ENCODE measurements at places on chromosomes 12 and 14. TPM values are rescaled to one million over a fixed set of nuclear protein-coding genes. Genes with fewer than 3 reads are reported as not detected.

DNA sequence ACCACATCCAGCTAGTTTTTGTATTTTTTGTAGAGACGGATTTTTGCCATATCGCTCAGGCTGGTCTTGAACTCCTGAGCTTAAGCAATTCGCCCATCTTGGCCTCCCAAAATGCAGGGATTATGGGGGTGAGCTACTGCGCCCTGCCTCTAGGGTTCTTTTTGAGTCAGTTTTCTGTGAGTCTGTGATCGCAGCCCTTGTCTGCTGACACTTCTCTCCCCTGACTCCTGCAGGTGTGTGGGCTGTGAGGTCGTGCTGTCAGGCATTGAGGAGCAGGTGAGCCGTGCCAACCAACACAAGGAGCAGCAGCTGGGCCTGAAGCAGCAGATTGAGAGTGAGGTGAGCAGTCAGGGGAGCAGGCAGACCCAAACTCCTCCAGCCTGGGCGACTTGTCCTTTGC is 6.3 kb downstream of the COPS7A start:
- DNase-seq: no peak

DNA sequence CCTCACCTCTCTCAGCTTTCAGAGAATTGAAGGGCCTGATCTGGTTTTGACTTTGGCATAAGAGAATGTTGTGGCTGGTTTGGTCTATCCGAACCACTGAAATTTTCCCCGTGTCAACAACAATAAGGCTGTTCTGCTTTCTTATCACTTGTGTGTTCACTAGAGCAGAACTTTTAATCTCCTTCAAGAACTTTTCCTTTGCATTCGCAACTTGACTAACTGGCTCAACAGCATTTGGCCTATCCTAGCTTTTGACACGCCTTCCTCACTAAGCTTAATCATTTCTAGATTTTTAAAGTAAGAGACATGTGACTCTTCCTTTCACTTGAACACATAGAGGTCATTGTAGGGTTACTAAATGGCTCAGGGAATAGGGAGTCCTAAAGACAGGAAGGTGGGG is 25.9 kb upstream of the EDDM3A start:
- DNase-seq: no peak

- DNase-seq: peak; percentile 31
Observed at GRCh38 chr12:64181430-64182291, 40.4 kb downstream of the KICS2 start.

SMCO2 gene
- total RNA-seq: 0.99 TPM

GRCh38 chr12:110776410-110776809 is 33.7 kb upstream of the PPP1CC start:
- DNase-seq: no peak

- DNase-seq: no peak
Observed at GRCh38 chr12:20555771-20556170, 139.4 kb upstream of the SLCO1C1 start.

EFS gene
- 26.5 TPM for total RNA-seq

DNA sequence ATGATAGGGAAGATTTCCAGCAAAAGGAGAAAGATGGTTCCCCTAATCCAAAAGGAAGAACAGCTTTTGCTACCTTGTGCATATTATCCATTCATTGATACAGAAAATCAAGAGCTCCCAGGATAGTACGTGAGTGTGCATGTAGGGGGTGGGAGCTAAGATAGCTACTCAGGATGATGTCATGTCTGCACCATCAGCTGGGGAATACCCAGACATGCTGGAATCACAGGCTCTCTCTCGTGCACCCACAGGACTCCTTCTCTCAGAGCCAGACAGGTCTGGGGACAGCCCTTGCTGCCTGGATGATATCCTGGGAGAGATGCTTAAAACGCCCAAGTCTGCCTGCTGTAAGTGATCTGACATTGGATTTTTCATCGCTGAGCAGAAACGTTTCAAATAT is 38.9 kb downstream of the FOXN3 start:
- no peak for DNase-seq

DNA sequence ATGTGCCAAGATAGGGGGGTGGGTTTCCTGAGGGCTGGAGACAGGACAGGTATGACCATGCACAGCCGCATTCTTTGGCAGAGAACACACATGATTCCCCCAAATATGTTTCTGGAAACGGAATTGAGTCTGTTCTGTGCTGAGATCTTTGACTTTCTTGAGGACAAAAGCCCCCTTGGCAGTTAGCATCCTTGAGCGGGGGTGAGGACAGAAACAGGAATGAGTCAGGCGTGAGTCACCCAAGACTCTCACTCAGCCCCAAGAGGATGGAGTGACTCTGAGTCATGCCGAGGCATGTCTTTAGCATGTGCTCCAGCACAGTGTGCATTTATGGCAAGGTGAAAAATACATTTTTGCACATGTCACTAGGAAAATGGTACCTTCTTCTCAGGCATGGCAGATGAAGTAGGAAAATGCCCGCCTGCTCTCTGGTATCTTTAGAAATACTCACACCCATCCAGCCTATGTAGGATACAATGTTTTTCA is 52.1 kb downstream of the DAD1 start:
- no peak for DNase-seq
